ENCODE measurements at places on chromosomes 1 and 21.

GRCh38 chr21:20968391-20968790 is 29.8 kb upstream of the NCAM2 start:
- no peak for DNase-seq

DNA sequence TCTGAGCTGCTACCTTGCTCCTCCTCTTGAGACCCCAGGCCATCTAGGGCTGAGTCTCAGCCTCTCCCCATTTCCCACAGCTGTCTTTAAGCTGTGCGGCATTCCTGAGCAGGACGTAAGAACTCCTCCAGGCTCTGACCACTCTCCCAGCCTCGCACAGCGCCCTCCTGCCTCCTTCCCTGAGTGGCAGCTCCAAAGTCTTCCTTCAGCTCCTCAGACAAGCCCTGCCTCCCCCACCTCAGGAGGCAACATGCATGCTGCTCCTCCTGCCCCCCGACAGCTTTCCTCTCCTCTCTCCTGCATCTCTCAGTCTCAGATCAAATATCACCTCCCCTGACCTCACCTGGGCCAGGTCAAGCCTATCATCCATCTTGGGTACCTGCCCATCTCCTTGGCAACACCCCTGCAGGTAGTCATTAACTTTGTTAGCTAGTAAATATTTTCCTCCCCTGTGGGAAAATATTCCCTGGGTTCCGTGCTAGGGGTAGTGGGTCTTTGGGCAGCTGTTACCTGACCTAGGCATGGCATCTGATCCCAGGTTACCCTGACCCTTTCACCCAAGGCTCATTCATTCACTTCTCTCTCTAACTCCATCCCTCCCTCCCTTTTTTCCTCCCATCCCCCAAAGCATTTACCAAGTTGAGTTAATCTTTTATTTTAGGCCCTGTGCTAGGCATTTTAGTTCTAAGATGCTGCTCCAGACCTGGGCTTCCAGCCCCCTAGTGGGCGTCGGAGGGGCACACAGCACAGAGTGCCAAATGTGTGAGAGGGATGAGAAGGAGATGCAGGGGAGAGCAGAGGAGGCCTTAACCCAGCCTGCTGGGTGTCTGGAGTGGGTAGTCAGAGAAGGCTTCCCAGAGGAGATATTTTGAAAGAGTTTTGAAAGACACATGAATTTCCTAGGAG is 419.9 kb downstream of the PTPRU start:
- no peak for DNase-seq

DNA sequence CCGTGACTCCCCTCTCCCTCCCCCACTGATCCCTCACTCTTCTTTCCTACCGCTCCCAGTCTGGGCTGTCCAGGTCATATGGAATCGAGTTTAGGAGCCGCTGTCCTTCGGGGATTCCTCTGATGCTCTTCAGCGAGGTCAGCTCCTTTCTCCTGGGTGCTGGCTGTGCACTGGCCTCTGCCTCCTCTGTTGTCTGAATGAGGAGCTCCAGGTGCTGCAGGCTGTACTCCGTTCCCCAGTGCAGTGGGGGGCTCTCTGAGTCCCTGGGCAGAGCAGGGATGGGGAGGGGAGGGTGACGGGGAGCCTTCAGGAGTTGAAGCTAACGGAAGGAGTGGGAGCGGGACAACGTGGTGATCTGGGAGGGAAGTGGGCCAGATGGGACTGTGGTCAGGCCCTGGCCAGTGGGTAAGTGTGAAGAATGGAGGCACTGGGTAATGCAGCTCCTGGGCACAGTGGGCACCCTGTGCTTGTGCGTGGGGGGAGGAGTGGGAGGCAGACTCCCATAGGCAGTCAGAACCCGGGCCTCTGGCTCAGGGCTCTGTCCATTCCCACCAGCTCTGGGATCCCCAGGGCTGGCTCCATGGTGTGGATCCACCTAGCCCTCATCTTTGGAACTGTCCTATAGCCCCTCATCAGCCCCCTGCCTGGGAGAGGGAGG is 59.5 kb upstream of the TLR5 start:
- no peak for DNase-seq

DNA sequence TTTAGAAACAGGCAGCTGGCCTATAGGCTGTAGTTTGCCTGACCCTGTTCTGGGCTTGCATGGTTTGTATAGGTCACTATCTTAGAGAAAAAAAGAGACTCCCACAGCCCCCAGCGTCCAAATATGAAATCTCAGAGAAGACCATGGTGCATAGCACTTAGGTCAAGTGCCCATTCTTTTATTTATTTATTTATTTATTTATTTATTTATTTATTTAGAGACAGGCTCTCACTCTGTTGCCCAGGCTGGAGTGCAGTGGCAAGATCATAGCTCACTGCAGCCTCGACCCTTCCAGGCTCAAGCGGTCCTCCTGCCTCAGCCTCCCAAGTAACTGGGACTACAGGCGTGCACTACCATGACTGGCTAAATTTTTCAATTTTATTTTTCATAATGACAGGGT is 50.8 kb upstream of the ARTN start:
- no peak for DNase-seq

- DNase-seq = no peak
These were observed 10.2 kb upstream of the USP48 start for GRCh38 chr1:21793104-21793503.

DNA sequence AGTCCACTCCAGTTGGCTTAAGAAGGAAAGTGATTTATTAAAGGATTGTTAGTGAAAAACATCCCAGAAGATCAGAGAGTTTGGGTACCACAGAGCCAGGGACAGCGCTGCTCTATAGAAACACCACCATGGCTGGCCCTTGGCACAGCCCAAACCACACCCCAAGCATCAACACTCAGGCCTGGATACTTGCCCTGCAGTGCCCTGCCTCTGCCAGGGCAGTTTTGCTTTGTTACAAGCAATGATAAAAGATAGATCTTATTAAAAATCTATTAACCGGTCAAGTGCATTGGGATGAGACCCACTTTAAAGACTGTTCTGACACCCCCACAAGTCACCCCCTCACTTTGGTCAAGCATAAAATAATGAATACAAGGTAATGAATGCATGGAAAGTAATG is 56.6 kb downstream of the KIF21B start:
- DNase-seq = no peak

DNA sequence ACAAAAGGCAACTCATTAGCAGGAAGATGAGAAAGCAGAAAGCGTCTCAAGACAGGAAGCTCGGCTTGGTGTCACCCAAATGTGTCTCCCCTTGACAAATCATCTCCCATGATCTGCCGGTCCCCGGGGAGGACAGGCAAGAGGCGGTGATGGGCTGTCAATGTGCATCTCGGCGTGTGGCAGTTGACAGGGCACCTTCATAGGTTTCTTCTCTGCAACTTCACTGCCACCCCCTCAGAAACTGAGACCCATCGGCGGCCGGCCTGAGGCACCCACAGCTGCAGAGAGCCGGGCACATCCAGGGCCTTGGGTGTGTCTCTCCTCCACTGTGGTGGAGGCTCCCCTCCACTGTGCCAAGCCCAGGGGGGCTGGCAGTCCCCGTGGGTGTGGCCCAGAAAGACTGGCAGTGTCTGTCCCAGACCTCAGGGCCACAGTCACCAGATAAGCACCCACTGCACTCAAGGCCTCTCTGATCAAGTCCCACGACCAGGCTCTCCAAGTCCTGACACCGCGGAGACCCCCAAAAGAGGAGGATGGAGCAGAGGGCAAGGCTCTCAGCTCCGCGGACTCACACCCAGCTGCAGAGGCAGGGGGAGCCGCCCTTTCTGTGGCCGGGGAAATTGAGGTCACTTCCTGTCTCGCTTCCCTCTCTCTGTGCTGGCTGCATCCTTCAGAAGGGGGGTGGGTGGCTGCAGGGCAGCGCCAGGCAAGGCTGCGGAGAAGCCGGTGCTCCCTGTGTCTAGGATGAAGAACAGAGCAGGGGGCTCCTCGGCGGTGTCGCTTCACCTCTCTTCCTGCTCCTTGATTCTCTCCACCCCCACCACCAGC is 39.6 kb upstream of the LBR start:
- peak; percentile 88 for DNase-seq

DNA sequence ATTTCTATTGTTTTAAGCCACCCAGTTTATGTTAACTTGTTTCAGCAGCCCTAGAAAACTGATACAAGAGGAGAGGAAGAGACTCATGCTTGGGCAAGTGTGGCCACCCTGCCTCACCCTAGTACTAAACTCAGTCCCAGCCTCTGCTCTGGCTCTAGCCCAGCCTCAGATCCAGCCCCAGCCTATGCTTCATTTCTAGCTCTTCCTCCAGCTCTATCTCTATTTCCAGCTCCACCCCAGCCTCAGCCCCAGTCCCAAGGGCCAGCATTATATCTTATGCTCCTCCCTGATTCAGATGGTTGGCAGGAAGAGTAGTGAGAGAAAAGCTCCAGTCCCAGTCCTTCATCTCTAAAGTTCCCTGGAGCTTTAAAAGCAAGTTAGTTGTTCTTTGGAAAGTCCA is 535.5 kb downstream of the PTPRC start:
- DNase-seq = no peak

DNA sequence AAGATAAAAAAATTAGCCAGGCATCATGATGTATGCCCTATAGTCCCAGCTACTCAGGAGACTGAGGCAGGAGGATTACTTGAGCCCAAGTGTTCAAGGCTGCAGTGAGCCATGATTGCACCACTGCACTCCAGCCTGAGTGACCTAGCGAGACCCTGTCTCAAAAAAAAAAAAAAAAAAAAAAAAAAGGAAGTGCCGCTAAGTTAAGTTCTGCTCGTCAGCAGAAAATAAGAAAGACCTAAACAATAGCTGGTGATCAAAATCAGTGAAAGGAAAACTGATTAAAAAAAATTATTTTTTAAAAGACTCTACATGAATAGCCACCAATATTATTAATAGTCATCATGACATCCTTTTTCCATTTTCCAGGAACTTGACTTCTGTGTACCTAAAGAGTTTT is 44.2 kb upstream of the MTR start:
- no peak for DNase-seq

DNA sequence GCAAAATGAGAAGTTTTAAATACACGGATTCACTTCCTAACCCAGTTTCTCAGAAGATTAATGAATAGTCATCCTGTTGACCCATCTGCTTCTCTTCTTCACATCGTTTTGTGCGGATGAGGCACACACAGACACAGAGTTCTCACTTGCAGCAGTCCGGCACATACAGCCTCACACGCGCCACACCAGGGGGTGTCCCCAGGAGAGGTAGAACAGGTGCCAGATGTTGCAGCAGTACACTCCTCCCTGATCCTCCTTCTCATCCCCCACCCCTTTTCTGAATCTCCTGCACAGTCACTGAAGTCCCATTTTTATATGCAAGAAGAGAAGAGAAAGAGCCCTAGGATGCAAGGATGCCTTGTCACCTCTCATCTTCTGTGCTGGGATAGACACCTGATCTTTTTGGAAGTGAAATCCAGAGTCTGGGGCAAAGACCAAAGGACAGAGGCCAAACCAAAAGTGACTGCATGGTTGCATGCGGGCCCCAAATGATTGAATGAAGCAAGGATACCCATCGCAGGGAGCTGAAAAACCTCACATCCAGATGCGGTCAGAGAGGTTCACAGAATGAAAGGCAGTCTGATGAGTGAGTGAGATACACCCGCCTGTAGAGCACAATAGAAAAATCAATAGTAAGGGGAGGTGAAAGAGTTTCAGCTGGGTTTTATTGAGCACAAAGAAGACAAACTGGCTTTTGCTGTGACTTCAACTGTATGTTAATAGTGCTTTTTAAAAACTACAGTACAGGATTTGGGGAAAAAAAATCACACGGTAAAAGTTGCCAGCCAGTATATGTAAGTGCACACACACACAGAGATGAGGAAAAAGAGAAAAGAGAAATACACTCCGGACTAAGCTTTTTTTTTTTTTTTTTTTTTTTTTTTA is 28.9 kb downstream of the PBX1 start:
- no peak for DNase-seq

DNA sequence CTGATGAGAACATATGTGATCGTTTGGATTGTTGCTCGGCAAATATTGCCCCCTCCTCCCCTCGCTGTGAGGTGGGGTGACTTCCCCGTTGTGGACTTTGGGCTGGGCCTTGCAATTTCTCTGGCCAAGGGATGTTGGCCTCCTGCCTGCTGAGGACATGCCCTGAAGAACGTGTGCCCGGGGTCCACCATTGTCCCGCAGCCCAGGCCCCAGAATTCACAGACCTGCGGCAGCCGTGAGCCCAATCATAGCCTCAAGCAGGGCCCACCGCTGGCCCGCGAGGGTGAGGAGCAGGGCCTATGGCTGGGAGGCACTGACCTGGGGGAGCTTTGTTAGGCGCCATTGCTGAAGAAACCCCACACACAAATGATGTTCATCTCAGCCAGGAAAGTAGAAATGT is 58.3 kb upstream of the ACTRT2 start:
- DNase-seq = no peak

- DNase-seq = no peak
These were observed 103.6 kb downstream of the RYR2 start for GRCh38 chr1:237145379-237146135.

DNA sequence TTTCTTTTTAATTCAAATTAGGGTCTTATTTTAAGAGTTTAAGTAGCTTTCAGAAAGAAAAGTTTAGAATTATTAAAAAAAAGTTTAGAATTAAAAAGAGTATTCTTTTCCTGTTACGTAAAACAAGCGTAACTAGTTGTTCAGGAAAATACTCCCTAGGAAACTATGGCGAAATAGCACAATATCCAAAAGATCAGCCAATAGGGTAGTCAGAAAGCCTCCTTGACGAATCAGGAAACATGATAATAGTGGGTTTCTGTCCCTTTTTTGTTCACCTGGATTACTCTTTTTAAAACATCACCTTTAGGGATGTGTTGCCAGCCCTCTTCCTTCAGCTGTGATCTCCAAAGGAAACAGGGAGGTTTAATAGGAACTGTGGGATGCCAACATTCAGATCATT is 25.2 kb downstream of the S1PR1 start:
- no peak for DNase-seq

- DNase-seq = no peak
These were observed 108.5 kb downstream of the CACHD1 start for GRCh38 chr1:64578270-64578973.

DNA sequence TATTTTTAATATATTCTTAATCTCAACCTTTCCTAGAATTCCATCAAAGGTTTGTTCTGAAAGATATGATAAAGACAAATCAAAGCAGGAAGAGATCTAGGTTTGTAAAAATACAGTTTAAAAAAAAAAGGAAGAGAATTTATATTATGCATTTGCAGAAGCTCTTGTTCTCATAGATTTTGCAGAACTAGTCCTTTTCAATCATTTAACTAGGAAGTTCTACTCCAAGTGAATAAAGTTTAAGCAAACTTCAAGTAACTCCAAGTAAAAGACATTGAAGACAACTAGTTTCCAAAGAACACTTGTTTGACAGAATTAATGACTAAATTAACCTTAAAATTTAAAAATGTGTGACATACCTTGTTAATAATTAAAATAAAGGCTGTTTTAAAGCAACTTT is 55.9 kb downstream of the HNRNPR start:
- no peak for DNase-seq

- DNase-seq = no peak
These were observed 396.0 kb downstream of the LRRIQ3 start for GRCh38 chr1:73801912-73802429.

DNA sequence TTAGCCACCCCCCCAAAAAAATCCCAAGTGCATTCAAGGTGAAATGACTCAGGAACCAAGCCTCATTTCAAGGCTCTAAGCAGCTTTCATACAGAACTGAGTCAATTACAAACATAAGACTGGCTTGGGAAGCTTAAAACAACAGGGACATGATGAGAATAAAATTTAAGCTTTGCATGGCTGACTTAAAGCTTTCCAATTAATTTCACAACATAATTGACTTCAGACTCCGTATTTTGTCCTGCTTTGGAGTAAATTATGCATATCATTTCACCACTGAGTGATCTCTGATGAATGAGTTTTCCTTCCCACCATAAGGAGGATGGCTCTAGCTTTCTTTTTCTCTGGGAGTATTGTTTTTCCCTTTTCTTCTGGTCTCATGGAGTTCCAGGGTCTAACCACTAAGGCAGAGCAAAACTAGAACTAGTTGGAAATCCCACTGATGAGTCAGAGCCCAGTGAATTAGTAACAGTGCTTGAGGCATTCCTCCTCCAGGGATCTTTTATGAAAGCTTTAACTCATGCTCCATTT is 72.8 kb downstream of the XCL2 start:
- DNase-seq = no peak

All from CD4-positive, alpha-beta T cell treated with Interleukin-4 for 1 hour (primary cell).